Activated T-helper 9 cell treated with anti-CD3 and anti-CD28 coated beads, Interleukin-2, amount 50 U/mL, for 16 hours (primary cell): ENCODE measurements at places on chromosomes 5 and 9.

DNA sequence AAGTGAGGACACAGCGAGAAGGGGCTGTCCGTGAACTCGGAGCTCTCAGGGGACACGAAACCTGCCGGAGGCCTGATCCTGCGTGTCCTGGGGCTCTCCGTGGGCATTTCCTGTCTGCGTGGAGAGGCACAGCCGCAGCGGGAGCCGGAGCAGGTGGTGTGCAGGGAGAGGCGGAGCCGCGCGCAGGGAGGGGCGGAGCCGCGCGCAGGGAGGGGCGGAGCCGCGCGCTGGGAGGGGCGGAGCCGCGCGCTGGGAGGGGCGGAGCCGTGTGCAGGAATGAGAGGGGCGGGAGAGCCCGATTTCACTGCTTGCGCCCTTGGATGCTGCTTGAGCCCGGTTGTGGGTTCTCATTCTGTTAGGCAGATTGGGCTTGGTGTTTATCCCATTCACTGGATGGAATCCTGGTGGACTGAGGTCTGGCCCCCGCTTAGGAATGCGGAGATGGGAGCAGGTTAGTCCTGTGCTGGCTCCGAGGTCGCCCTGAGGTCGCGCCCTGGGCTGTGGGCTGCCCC is 26.7 kb downstream of the NDUFS6 start:
- no peak for DNase-seq

- no peak for DNase-seq
Observed at GRCh38 chr9:134215699-134216448, 51.5 kb upstream of the RNU6ATAC start.

DNA sequence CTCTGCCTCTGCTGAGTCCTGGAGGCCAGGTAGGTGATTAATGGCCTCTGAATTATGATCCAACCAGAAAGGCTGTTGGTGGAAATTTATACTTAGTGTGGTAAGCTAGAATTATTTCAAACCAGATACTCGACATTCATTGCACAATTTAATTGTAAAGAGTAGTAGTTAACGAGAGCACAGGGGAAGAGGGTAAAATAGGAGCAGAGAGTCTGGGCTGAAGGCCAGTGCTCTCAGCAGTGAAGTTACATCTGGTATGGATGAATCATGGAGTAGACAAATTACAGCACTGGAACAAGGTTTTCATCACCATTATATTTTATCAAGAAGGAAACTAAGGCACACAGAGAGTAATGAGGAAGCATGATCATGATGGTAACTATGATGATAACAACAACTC is 92.5 kb downstream of the TLR4 start:
- DNase-seq = no peak

DNA sequence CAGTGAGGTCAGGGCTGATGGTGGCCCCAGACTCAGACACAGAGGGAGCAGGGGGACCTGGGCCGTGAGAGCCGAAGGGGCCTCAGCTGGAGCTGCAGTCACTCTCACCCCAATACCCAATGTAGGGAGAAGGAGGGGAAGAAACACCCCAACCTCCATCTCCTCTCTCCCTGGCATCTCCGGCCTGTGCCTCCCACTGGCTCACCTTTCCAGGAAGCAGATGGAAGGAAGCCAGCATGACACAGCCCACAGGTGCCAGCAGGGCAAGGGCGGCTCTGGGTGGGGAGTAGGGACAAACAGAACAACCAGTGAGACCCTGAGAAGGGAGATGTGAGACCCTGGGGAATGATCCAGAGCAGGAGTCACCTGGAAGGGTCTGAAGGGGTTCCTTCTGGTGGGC is 3.0 kb upstream of the CRB2 start:
- no peak for DNase-seq

GRCh38 chr5:89816038-89816437 is 593.5 kb downstream of the CETN3 start:
- DNase-seq = no peak

- no peak for DNase-seq
Observed at GRCh38 chr5:74679966-74680365, 5.1 kb upstream of the HEXB start.

DNA sequence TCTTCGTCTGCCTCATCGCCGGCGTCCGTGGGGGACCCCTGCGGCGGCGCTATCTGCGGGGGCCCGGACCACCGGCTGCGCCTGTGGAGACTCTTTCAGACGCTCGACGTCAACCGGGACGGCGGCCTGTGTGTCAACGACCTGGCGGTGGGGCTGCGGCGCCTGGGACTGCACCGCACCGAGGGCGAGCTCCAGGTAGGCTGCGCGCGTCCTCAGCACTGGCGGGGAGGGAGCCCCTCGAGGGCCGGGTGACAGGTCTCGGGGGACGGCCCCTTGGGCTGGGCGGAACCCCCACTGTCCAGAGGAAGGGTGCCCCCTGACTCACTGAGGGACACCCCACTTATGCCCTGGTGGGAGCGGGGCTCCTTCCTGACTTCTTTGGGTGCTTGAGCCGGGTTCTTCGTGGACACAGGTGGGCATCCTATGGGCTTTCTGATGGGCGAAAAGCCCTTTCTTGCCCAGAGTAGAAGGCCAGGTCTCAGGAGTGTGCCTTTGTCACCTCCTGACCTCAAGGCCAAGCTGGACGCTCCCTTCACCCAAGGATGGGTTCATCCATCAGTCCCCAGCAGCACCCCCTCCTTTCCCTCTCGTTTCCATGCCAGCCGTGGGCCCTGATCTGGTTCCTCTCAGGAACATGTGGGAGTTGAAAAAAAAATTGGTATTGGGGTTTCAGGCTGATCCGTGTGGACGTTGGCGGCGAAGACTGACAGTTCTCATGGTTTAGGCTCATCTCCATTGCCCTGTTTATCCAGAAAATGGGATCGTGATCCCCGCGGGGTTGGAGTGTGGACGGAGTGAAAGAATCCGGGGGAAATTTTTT is 564 bp downstream of the SLC25A25 start:
- peak; percentile 32 for DNase-seq

DNA sequence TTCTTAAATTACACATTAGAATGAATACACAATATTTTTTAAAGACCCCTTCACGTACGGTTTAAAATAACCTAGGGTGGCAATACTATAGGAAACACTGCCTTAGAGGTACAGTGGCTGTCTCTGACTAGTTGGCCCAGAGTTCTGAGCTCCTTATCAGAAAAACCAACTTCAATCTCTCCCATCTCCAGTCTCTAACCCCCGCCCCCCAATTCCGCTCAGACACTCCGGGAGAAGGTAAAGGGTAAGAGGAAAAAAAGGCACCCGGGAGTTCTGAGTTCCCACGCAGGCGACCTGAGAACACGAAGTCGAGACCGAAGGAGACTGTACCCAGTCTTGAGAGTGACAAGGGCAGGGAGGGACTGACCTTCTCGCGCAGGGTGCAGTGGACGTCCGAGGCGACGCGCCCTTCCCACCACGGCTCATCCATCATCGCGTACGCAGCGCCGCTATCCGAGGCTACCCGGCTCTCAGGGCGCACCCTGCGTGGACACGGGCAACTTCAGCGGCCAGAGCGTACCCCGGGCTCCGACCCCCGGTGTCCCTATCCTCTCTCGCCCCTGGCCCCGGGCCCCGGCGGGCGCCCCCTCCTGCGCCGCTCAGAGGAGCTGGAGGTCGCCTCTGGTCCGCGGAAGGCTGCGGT is 752 bp downstream of the CCNJL start:
- DNase-seq = no peak

DNA sequence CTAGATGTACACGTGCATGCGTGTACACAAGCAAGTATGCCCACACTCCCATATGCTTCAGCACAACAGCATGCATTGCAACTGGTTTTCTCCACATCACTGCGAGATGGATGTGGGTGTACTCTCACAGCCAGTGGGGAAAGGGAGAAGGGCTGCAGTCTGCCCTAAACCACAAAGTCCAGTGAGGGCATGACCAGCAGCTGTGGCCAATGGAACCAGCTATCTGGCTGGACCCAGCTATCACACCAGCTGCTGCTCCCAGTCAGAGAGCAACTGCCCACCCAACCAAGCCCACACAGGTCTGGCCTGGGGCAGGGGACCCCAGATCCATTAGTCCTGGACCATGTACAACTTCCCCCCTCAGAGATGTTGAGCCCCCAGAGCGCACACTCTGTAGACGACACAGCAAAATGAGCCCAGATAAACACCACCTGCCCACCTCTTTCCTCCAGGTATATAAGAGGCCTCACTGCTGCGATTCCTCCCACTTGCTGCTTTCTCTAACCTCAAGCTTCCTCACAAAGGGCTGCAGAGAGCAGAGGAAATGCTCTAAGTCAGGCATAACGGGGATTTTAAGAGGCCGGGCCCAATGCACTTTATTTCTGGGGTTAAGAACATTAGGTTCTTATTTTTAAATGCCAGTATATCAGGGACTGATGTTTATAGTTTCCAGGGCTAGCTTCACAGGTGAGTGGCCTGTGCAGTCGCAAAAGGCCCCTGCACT is 39.0 kb downstream of the SHB start:
- no peak for DNase-seq

DNA sequence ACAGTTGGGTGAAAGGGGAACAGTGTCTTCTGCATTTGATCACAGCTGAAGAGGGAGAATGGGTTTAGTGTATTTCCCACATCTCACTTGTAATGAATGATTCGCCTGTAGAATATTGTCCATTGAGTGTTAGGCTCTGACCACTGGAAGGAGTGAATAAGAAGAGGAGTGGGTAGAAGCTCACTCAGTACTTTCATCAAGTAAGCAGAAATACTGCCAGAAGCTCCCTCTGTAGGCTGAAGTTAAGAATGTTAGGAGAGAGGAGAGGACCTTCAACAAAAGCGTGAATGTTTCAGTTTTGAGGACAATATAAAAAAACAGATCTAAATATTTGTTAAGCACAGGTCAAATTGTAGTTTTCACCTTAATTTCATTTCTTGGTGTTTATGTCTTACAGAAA is 27.5 kb downstream of the FSD1L start:
- DNase-seq = no peak

DNA sequence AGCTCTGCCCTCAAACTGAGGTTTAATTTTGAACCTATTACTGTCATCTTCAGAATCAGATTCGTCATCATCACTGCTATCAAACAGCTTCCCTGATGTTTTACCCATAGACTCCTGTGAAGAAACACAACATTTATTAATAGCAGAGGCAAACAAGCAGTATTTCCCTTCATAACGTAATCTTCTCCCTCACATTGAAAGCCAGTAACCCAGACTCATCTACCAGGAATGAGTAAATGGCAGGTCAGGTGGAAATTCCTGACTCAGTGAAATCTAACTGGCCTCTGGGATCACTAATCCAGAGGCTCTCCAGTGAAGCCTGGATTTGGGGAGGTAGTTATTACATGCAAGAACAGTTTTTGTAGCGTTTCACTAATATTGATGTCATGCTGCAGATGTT is 14.6 kb downstream of the NOL8 start:
- DNase-seq = no peak

DNA sequence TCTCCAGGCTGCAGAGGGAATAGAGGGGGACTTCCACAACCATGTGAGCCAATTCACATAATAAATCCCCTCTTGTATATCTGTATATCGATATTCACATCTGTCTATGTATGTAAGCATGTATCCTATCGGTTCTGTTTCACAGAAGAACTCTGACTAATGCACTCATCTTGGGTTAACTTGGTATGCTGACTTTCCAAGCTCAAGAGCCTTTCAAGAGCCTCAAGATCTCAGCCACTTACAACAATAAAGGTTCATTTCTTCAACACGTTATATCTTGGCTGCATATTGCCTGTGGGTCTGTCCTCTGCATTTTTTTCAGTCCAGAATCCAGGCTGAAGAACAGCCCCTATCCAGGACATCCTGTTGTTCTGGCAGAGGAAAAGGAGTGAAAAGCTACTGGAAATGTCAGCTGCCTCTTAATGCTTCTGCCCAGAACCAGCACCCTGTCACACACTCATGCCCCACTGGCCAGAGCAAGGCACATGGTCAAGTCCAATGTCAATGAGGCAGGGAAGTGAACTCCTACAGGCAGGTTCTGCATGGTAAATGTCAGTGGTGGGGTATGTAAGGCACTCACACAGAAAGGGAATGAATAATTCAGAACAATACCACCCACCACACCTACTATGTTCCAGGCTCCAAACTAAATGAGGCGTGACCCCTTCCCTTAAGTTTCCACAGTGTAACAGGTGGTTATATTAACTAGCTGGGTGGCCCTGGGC is 91.6 kb upstream of the ICE1 start:
- no peak for DNase-seq

DNA sequence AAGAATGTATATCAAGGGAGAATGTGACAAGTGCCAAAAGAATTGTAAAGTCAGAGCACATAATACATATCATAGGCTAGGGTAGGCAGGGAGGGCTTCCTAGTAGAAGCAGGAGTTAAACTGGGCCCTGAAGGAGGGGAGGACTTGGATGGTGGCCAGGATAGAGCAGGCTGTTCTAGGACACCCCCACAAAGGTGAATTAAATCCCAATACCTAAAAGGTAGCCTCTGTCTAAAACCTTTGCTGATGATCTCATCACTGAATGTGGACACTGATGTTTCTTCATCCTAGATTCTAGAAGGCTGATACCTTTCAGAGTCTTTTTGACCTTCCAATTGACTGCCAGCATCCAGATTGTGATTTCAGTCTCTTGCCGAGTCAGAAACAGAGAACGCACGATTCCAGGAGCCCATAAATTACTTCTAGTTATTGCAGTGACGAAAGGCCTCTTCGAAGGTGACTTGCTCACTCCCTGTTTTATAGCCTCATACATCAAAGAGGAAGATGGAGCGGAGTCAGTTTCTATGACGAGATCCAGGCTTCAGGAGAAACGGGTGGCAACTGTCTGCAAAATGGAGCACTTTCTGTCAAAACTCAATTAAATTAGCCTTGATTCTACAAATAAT is 43.2 kb downstream of the KIF4B start:
- DNase-seq = no peak

GRCh38 chr9:89519366-89519805 is 21.5 kb upstream of the SEMA4D start:
- no peak for DNase-seq

DNA sequence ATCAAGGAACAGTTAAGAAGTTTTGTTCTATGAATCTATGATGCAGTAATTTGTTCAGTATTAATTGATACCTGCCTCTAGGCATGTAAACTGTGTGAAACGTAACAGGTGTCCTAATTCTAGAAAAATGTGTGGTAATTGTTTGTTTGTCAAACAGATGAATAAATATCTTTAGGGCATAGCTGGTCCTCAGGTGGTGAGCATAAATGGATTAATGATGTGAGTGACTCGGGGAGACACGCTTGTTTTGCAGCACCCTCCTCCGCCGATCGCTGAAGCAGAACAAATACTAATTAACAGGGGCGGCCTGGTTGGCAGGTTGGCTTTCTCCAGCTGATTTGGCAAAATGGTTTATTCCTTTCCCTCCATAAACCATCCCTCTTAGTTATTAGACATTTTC is 88.8 kb downstream of the TLE4 start:
- DNase-seq = no peak

- DNase-seq = no peak
Observed at GRCh38 chr9:77561331-77562018, 86.6 kb downstream of the GNA14 start.

DNA sequence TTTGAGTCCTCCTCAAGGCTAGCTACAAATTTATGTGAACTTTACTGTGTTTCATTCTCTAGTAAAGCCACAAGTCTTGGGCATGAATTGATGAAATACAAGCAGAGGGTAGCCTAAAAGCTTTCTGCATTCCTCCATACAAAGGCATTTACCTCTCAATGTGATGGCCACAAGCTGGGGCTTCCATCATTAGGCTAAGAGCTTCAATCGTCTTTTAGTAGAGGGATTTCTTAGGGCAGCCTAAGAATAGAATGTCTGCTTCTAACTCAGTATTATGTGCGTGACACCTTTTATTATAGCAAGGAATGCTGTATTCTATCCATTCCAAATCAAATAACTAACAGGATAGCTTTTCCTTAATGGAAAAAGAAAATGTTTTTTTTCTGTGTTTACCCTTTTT is 3.7 kb downstream of the PLAC8L1 start:
- no peak for DNase-seq

GRCh38 chr5:146494656-146495055 is 21.3 kb downstream of the GPR151 start:
- DNase-seq = no peak

GRCh38 chr5:8216921-8217320 is 348.0 kb downstream of the MTRR start:
- no peak for DNase-seq
